ENCODE measurements at places on chromosomes 16 and 17.

DNA sequence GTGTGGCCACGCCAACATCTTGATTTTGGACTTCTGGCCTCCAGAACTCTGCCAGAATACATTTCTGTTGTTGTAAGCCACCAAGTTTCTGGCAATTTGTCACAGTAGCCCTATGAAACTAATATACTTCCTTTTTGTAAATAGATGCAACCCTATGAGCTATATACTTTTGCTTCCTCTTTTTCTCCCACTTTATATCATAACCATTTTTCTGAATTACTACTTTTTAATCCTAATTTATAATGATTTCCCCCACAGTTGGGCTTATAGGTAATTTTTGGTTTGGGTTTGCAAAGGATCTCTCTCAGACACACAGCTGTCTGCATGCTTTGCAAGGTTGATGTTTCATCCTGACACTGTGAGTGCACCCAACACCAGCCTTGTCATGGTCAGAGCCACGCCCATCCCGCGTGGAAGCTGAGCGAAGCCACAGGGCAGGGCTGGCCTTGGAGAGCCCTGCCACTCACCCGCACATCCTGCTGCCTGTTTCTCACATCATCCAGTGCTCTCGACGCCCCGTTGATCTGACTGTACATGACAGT is 5.8 kb downstream of the TRIM25 start:
- DNase-seq = no peak

- no peak for DNase-seq
These were observed 7.8 kb downstream of the NUDT16L1 start for GRCh38 chr16:4700997-4701743.

- no peak for DNase-seq
These were observed 6.2 kb downstream of the CES5A start for GRCh38 chr16:55868980-55869379.

GRCh38 chr16:2308089-2308962 is 32.2 kb downstream of the ABCA3 start:
- DNase-seq = no peak

GRCh38 chr17:15436473-15437302 is 30.7 kb downstream of the CDRT4 start:
- DNase-seq = peak; percentile 39

DNA sequence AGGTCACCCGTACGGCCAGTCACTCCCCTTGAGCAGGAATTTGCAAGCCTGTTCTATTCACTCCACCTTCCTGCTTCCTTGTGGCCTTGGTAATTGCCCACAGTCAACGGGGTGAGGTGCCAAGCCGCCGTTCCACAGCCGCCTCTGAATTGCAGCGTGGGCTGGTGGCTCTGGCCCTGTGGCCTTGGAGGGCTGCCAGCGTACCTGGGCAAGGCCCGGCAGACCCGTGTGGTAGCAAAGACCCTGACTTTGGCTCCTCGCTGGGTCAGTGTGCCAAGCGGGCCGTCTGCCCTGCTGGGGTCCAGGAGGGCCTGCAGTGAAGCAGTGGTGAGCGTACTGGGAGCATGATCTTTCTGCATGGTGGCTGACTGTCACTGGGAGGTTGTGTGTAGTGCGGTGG is 3.6 kb downstream of the BANP start:
- no peak for DNase-seq

DNA sequence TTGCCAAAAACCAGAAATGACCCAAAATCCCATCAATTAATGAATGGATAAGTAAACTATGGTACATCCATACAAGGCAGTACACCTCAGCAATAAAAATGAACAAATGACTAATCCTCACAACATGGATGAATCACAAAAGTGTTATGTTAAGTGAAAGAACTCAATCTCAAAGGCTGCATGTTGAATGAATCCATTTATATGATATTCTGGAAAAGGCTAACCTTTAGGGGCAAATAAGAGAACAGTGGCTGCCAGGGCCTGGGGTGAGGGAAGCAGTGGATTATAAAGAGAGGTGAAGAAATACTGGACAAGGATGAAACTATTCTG is 46.1 kb upstream of the MSI2 start:
- DNase-seq = no peak

DNA sequence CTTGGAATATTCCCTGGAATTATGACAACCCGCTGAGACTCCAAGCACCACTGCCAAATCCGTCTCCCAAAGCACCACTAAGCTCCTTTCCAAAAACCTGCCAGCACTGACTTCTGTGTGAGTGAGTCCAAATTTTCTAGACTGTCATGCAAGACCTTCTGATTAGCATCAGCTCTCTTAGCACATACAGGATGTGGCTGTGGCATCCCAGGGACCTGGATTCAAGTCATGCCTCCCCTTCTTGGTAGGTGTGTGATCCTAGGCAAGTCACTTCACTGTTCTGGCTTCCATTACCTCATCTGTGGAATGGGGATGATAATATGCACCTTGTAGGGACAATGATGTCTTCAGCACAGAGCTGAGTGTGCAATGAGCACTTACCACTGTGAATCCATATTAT is 38.3 kb upstream of the USP7 start:
- DNase-seq = no peak

DNA sequence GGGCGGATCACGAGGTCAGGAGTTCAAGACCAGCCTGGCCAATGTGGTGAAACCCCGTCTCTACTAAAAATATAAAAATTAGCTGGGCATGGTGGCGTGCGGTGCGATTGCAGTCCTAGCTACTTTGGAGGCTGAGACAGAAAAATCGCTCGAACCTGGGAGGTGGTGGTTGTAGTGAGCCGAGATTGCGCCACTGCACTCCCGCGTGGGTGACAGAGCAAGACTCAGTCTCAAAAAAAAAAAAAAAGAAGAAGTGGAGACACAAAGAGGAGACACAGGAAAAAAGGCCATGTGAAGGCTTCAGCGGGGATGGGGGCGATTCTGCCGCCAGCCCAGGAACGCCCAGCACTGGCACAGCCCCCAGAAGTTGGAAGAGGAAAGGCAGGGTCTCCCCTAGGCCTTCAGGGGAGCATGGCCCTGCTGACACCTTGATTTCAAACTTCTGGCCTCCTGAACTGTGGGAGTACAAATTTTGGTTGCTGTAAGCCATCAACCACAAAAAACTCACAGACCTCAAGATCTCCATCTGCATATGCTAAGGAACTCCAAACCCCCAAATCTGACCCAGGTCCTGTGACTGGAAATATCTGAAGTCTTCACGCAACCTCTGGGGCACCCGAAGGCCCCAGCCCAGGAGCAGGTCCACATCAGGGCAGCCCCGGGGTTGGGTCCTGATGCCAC is 7.0 kb downstream of the SGSH start:
- DNase-seq = no peak

- DNase-seq = peak; percentile 92
These were observed 93.4 kb upstream of the TNRC6A start for GRCh38 chr16:24635900-24636610.

GRCh38 chr17:1649844-1650501 is at the start of gene RILP:
TSS of gene RILP (minus strand) at chr17:1649866. CDS start at chr17:1649804, 62 bp downstream.
- peak; percentile 57 for DNase-seq

- DNase-seq = no peak
These were observed 17.8 kb upstream of the NAGLU start for GRCh38 chr17:42518046-42518754.

GRCh38 chr16:28182801-28183200 is 29.0 kb downstream of the XPO6 start:
- no peak for DNase-seq

GRCh38 chr16:4182581-4183236 is 59.2 kb downstream of the SRL start:
- DNase-seq = no peak

- peak; percentile 32 for DNase-seq
These were observed 147.0 kb downstream of the SLC39A11 start for GRCh38 chr17:72945473-72945872.

DNA sequence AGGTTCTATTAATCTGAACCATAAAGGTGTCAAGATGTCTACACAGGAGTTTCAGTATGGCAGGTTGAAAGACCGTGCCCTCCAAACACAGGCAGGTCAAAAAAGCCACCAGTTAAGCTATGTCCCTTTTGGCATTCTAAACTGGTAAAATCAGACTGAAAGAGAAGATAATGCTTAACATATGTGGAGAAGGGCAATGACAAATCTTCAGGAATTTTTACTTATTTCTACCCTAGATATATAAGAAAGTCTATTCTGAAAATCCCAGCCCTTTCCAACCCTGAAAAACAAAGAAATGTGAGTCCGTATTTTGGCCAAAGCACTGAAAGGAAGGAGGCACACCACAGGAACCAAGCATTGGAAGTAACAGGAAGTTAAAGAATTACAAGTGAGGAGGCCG is 16.5 kb downstream of the AP1G1 start:
- DNase-seq = no peak

DNA sequence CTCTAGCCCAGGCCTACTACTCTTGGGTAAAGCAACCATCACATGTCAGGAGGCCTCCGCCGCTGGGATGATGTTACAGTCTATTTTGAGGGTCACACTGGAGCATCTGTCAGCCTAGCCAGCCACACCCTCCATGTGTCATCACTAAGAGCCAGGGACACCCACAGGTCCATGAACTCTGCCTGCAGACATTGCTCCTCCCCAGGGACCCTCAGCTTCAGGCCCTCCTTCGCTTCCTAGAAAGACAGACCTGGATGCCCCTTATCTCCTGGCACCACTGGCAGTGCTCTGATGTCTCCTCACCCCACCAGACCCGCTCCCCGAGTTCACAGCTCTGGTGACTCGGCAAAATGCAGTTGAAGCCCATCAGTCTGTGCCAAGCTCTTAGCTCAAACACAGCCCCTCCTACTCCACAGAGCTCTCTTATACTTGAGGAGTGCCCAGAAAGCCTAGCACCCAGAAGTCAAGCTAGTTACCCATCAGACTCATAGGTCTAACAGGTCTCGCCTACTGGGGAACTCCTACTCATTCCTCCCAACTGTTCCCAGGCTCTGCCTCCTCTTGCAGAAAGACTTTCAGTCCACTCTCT is 5.9 kb downstream of the RANBP10 start:
- DNase-seq = peak; percentile 19

DNA sequence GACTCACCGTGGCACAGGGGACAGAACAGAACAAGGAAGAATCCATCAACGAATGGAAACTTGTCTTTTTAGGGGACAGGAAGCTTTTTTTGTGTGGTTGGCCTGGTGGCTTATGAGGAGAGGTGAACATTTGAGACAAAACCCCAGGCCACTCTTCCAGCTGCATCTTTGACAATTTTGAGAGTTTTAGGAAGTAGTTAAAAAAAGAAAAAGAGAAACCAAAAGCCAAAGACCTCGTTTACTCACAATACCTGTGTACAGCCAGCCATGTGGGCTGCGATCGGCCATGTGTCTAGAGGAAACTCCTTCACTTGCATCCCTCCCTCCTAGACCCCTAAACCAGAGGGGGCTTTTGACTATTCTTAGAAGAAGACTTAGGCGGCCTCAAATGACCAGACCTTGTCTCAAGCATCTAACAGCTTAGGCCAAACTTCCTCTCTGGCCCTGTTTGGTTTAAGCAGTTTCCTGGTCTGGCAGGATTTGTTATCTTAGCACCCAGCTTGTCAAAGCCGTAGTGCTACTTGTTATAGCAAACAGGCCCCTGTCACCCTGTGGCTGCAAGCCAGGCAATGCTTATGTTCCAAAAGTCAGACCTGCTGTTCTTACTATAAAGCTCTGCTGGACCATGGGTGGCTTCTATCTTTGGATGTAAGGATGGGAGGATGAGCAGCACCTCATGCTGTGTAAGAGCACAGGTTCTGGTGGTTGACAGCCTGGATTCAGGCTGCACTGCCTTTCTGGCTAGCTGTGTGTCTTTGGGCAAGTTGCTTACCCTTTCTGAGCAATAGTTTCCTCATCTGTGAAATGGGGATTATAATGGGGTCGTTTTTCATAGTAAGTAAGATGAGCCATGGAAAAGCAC is 17.7 kb downstream of the KSR1 start:
- no peak for DNase-seq

- DNase-seq = no peak
These were observed 4.3 kb upstream of the KRTAP3-1 start for GRCh38 chr17:41013181-41013580.

DNA sequence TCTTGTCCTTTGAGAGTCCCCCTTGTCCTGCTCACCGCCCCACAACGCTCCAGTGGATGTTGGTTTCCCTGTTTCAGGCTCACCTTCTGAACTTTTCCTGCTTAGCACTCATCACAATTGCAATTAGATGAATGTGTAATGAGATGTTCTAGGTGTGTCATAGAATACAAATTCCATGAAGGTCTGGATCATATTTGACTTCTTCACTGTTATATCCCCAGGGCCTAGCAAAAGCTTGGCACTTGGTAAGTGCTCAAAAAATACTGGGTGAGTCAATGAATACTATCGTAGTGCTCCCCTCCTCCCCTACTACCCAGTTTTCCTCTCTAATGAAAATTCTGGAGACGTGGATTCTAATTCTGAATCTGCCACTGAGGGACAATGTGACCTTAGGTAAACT is 33.1 kb downstream of the DNAH3 start:
- DNase-seq = no peak

- DNase-seq = no peak
These were observed 3.0 kb downstream of the HSPB9 start for GRCh38 chr17:42125565-42125964.

- DNase-seq = peak; percentile 57
These were observed 101.4 kb downstream of the RAP1GAP2 start for GRCh38 chr17:2897605-2898004.
